Umbilical cord (tissue), 2 donors: ENCODE measurements at places on chromosomes 4 and X.

DNA sequence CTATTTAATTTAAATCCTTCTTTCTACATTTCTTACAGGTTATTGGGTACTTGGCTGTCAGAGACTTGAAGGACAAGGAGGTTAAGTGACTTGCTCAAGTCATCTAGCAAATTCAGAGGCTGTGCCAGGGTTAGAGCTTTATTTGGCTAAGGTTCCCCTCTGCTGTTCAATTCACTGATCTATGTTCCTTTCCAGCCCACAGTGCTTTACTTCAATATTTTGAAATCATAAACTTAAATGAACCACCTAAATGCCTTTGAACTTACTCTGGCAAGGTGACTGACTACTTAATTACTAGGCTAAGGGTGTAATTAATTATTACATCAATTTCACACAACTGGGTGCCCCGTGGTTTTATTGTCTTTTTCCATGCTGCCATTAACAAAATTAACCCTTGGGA is 288.7 kb downstream of the CAMK2D start:
- no peak for DNase-seq

GRCh38 chr4:106287353-106287969 is 28.5 kb downstream of the TBCK start:
- no peak for DNase-seq

- DNase-seq, result peak; percentile 74
Observed at GRCh38 chr4:15344041-15344440, 83.8 kb upstream of the C1QTNF7 start.

- DNase-seq, result no peak
Observed at GRCh38 chr4:7238300-7238960, 46.1 kb downstream of the SORCS2 start.

DNA sequence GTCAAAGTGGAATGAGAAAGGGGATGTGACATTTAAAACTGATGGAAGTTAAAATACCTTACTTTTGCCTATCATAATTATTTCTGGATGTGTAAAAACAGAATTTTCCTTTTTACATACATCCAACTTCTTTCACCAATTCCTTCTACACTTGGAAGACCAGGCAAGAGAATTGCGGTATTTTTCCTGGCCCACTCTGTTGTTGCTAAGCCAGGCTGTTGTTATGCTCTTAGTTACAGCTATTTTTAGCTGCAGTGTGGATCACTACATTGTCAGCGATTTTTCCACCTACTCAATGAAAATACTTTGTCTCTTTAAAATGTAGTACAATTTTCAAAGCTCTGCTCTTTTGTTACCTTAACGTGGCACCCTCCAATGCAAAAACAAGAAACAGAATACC is 43.4 kb downstream of the NKX6-1 start:
- no peak for DNase-seq

DNA sequence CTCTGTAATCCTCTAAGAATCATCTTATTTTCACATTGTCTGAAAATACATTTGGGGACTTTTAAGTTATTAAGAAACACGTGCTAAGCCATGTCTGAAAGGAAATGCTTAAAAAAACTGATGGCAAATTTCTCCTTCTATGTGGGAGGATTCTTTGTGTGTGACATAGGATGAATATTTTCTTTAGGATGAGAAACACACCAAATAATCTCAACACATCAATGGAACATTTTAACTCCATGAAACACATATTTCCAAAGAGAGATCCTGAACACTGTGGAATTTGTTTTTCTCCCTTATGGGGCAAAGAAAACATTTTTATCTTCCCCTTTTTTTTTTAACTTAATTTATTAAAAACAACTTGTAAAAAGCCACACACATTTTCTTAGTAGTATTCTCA is 153.8 kb upstream of the ANKRD50 start:
- DNase-seq, result no peak

DNA sequence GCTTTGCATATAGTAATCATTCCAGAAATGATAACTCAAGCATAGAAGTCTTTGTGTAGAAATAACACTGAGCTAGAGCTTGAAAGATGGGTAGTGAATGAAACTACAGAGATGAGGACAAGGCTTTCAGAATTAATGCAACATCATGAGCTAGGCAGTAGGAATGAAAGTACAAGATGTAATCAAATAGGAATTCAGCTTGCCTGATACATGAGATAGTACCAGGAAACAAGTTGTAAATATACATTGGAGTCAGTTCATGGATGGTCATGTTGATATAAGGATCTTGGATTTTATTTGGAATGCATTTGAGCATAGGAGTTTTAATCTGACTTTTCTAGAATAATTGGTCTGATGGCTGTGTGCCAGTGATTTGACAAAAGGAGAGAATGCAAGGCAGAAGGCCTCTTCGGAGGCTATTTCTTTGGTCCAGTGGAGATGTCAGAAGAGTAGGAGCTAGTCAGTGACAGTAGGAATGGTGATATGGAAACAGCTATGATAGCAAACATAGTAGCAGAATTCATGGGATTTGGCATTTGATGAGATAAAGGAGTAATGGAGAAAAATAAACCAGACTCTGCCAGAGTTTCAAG is 206.4 kb upstream of the PACRGL start:
- peak; percentile 20 for DNase-seq

DNA sequence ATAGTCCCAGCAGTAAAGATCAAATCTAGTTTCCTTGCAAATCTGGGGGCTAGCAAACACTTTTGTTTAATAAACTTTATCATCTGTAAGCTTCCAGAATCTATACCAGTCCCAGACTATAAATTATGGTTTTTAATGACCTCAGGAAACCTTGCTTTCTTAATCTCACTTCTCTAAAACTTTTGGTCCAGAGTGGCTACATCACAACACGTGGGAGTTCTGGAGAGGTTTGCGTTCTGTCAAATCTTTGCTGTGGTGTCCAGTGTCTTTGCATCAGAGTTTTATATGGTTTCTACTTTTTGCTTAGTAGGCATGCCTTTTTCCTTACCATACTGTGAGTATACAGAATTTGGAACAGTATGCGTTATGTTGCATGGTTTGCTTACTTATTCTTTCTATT is 193.9 kb downstream of the ANK2 start:
- DNase-seq, result peak; percentile 3

- no peak for DNase-seq
Observed at GRCh38 chr4:61427099-61427817, 227.1 kb downstream of the ADGRL3 start.

DNA sequence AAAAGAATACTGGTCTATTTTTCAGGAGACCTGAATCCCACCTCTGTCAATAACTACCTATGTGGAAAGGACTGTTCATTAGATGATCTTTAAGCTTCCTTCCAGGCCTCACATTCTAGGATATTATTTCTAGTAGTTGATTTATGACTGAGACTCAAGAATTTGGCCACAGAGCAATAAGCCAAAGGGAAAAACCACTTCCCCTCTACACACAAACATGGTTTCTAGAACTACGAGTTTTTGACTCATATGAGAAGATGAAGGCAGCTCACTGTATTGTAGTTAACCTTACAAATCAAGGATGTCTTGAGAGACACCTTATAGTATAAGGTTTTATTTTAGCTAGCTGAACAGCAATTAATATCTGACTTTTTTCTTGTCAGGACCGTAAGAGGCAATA is 36.9 kb upstream of the GDPD2 start:
- no peak for DNase-seq

DNA sequence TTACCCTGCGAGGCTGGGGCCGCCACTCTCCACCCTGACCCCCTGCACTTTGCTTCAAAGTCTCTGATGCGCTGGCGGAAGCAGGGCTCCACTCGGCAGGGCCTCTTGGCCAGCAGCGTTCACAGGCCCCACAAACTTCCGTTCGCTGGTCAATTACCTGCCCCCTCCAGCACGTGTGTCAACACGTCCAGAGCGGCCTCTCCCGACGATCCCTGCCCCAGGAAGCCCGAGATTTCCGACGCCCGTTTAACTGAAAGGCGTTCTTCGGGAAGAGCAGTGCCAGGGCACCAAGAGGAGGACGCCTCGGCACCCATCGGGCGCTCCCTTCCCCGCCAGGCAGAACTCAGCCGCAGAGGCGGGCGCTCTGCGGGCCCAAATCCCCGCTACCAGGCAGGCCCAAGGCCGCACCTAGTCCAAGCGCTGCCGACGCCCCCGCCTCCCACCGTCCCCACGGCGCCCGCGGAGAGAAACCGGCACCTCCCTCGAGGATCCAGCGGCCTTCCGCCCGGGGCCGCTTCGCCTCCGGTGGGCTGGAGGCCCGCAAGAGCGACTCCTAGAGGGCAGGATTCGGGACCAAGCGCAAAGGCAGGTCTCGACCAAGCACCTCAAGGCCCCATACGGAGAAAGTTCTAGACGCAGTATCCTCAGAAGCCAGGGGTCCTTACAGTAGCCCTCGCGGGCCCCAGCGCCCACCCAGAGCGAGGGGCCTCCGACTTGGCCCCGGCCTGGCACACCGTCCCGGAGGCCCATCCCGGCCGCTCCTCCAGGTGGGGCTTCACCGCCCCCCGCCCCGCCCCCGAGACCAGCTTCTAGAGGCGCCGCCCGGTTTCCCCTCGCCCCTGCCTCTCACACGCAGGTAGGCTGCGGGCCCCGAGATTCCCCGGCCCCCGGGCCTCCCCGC is 586 bp downstream of the BCAP31 start:
- DNase-seq, result peak; percentile 31

GRCh38 chrX:118551426-118551825 is 55.8 kb downstream of the DOCK11 start:
- no peak for DNase-seq

GRCh38 chr4:45716093-45716492 is 407.8 kb downstream of the GABRG1 start:
- no peak for DNase-seq

DNA sequence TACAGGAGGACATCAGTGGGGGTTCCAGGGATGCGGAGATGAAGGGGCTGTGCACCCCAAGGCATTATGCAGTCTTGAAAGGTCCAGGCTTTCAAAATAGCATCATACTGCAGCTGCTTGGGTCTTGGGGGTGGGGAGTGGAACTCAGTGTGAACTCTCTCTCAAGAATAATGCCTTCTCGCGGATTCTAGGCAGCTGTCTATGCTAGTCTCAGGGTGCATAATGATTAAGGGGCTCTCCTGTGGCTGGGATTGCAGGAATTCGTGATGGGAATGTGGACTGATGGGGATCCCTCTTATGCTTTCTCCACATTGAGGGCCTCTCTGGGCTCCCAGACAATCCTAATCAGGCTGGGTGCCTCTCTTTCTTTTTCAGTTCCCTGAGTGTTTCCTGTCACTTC is 172.2 kb upstream of the ARHGAP24 start:
- no peak for DNase-seq

DNA sequence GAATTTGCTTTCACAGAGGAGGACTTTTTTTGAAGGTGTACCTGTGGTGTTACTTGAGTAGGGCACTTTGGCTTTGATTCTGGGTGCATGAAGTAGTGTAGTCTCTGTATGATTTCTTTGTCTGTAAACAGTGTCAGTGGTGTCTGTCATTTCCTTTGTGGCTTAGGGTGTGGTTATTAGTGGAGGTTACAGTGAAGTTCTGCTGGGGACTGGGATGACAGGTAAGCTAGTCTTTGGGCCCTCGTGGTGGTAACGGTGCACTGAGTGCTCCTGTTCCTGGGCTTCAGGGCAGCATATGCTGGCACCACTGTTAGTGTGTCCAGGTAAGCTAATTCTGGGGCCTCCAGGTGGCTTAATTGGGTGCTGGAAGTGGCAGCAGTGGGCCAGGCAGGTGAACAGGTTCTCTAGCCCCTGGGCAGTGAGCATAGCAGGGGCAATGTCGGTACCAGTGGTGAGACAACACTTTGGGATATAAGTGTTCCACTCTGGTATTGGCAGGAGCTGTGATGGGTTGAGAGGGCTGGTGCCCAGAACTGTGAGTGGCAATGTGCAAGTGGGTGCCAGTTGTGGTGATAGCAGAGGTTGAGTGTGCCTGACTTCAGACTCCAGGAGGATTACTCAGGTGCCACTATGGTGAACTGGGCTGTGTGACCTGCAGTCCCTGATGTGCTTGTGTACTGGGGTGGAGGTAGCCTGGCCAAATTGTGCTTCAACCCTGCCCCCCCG is 26.0 kb upstream of the VSIG1 start:
- DNase-seq, result no peak

GRCh38 chrX:113124693-113125092 is 284.1 kb upstream of the AMOT start:
- DNase-seq, result no peak

- no peak for DNase-seq
Observed at GRCh38 chr4:4914059-4914820, 54.8 kb downstream of the MSX1 start.

- DNase-seq, result no peak
Observed at GRCh38 chr4:51885363-51885762, 42.4 kb downstream of the DCUN1D4 start.

GRCh38 chrX:926991-927390 is 285.5 kb downstream of the CRLF2 start:
- no peak for DNase-seq

- no peak for DNase-seq
Observed at GRCh38 chr4:53361451-53361850, 4.4 kb downstream of the SCFD2 start.

DNA sequence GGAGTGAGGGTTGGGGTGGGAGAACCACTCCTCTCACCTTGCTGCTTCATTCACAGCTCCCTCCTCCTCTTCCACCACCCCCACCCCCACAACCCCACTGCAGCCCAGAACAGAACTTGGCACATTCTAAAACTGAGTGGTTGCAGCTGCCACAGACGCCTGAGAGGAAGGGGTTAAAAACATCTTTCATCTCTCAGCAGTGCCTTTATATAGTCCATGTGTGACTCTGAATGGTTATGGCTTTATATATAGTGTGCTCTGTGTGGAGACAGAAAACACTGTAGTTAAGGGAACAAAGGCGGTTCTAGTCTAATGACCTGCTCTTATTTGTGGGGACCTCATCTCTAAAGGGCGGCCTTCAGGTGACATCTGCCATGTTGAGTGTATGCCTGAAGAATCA is 144.8 kb downstream of the BCOR start:
- no peak for DNase-seq
